ENCODE measurements at places on chromosomes 16 and 17.

DNA sequence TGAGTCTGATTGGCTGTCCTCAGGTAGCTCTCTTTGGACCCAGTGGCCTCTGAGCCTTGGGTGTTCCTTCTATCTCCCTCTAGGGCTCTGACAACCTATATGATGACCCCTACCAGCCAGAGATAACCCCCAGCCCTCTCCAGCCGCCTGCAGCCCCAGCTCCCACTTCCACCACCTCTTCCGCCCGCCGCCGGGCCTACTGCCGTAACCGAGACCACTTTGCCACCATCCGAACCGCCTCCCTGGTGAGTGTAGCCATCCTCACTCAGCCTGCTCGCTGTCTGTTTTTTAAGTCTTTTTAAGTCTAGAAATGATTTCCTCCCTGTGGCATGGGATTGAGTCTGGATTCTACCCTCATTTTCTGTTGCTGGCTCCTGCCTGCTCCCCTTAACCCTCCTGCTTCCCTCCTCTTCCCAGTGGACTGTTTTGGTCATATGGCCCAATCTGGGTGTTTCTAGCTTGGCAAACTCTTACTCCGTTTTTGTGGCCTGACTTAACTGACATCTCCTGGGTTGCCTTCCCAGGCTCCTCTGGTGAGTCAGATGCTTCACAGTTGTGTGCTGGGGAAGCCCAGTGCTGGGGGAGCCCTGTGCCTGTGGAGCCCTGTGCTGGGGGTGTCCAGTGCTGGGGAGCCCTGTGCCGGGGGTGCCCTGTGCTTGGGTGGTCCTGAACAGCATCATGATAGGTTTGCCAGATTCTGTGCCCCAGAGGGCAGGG, 9.9 kb downstream of the TAOK2 start:
- no peak for DNase-seq

DNA sequence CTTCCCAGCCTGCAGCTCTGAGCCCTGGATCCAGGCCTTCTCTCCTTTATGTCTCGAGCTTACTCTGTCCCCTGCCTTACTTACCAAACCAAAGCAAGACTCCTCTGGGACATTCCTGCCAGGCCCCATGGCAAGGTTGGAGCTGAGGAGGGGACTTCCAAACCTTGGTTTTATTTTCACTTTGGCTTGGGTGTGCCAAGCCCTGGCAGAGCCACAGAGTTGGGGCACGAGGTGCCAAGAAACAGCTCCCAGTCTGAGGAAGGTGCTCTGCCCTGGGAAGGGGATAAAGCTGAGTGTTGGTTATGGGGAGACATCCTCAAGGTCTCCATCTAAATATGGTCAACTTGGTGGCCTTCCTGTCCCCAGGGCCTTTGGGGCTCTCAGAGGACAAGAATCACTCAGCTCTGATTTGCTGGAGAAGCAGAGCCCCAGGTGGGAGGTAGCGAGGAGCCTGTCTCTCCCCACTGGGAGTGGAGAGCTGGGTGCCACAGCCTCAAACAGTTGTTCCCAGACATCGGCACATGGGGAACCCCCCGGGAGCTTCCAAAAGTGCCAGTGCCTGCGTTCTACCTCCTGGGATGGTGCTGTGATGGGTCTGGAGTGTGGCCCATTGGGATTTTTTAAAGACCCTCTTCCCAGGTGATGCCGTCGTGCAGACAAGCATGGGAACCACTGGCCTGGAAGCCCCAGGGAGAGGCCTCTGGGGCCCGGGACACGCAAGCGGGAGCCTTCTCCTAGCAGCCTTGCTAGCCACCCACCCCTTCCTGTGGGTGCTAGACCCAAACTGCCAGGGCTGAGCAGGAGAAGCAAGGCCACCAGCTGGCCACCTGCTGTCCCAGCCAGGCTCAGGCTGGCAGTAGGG, 10.3 kb downstream of the NLRC5 start:
- no peak for DNase-seq

DNA sequence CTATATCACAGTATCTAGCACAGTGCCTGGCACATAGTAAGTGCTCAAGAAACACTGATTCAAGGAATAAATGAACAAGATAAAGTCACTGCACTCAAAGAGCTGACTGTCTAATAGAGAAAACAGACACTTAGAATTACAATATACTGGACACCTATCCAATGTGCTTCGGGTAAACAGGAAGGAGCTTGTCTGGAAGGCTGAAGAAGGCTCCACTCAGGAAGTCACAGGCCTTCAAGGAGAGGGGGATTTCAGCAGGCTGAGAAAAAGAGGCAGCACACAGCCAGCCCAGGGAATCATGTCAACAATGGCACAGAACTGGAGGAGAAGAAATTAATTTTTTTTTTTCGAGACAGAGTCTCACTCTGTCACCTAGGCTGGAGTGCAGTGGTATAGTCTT, 9.7 kb upstream of the IL4R start:
- DNase-seq = no peak

- DNase-seq = no peak
Measured at GRCh38 chr17:30824002-30824355, 513 bp downstream of the CRLF3 start.

- DNase-seq = no peak
Measured at GRCh38 chr17:34850023-34850422, 111.2 kb downstream of the CCT6B start.

DNA sequence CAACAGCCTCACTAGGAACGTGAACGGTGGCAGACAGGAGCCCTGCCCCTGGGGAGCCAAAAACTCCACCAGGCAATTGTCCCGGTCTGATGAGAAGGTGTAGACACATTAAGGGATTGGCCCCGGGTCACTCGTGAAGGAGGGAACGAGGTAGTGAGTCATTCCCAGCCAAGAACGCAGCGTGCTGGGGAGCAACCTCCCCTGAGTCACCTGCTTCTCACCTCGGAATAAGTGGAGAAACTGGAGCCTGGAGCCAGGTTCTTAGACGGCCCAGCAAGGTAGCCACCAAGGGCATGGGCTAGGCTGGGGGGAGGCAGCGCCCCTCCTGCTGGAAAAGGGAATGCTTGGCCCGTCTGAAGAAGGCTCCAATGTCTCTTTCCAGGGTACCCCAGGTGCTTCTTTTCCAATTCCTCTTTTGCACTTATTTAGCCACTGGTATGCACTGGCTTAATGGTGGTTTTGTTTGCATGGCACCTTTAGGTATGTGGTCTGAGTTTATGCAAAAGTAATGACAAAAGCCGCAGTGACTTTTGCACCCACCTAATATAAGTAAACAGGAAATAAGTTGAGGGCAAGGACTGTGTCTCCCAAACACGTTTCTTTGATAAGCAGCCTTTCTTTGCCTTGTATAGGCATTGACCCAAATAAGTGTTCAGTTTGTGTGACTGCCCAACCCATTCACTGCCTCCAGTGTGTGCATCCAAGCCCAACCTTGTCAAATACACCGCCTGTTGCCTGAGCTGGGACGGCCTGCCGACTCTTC, 1.8 kb upstream of the HELZ start:
- no peak for DNase-seq

DNA sequence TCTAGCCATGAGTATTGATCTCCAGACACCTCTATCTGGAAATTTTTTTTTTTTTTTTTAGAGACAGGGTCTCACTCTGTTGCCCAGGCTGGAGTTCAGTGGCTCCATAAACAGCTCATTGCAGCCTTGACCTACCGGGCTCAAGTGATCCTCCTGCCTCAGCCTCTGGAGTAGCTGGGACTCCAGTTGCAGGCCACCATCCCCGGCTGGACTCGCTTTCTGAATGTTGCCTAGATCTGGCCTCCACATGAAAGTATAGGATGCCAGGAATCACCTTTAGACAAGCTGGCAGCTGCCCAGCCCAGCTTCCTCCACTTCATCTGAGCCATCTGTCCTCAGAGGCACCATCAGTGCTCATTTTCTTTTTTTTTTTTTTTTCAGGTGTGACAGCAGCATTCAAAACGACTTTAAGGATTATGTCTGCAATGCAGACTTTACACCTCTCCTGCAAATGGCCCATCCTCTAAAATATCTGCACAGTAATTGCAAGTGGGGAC, 6.4 kb upstream of the PRR14 start:
- DNase-seq = no peak

- DNase-seq = no peak
Measured at GRCh38 chr17:36705874-36706731, 104.7 kb downstream of the MRM1 start.

- DNase-seq = no peak
Measured at GRCh38 chr17:35548978-35549377, 11.5 kb upstream of the SLFN12L start.

- DNase-seq = no peak
Measured at GRCh38 chr16:49455991-49456745, 82.6 kb downstream of the C16orf78 start.

- DNase-seq = no peak
Measured at GRCh38 chr17:42846594-42847280, 2.4 kb downstream of the AOC2 start.

- DNase-seq = no peak
Measured at GRCh38 chr16:68698091-68698490, 39.0 kb upstream of the CDH1 start.

DNA sequence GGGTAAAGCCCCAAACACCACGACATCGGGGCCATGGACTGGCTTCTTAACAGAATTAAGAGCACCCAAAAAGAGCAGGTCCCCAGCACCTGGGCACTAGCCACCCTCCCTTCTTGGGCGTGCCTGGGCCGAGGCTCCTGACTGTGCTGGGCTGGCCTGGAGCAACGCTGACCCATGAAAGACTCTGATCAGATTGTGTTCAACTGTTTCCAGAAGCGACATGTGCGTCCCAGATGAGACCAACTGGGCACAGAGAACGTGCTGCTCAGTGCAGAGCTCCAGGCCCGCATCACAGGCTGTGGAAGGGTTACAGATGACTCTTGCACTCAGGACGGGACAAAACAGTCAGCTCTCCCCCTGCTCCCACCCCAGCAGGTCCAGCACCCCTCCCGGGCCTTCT, 100.7 kb downstream of the KCNJ12 start:
- no peak for DNase-seq

DNA sequence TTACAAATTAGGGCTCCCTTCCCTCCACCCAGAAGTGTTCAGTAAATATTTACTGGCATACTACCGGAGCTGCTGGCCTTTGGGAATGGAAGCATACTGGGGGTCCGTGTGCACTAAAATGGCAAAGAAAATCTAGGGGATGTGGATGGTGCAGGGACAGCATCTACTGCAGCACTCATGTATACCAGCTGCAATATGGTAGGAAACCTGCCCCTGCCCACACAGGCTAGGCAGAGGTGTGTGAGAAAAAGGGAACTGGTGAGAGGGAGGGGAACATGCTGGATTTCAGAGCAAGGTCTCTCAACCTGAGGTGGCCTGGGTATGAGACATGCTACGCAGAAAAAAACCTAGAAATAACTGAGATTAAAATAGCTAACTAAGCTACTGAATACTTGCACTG, 145.4 kb downstream of the CDH13 start:
- DNase-seq = no peak

Data from stimulated activated CD8-positive, alpha-beta memory T cell treated with anti-CD3 and anti-CD28 coated beads, Interleukin-4, amount 100 ng/mL, for 1 hour (primary cell).